ENCODE measurements at places on chromosomes 7 and 10. TPM values are rescaled to one million over a fixed set of nuclear protein-coding genes. Genes with fewer than 3 reads are reported as not detected.
A peak's percentile ranks its signal among the peaks of the same experiment; 100 is the strongest.

- no peak for DNase-seq
Observed at GRCh38 chr7:135519233-135519688, 9.4 kb upstream of the CNOT4 start.

- DNase-seq = peak; percentile 74
Observed at GRCh38 chr7:2680792-2681490, 7.1 kb upstream of the AMZ1 start.

GRCh38 chr10:126199221-126199998 lies 188.9 kb downstream of the ADAM12 start:
- DNase-seq = no peak

The TMEM60 gene
- 4.3 TPM for polyA plus RNA-seq

The SPAG6 gene
- polyA plus RNA-seq = 0.17 TPM

- peak; percentile 63 for DNase-seq
Observed at GRCh38 chr10:12333380-12334185, 15.8 kb upstream of the CAMK1D start.

The KLF14 gene
- 0.25 TPM for polyA plus RNA-seq

DNA sequence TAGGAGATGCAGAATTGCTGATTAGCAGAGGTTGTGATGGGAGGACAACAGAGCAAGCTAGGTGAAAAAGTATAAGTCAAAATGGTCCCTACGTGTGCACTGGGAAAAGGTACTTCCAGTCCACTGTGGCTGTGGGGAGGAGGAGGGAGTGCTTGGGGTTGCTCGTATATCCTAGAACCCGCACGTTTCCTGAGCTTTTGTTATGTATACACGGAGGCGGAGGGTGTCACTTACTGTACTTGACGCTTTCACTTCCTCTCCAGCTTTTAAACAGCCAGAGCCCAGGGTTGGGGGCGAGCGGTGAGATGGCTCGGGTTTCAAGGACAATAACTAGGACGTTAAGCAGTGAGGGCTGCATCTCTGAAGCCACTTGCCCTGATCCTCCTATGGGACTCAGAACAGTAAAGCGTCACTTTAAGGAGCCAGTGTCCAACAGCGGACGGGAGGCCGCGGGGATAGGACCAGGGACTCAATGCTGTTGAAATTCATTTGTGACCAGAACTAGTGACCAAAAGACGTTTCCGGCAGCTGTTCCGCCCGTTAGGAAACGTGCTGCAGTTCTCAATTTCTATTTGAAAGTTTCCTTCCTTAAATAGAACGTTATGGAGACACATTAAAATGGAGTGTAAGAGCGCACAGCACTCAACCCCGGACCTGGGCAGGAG lies 985 bp upstream of the ETV1 start:
- DNase-seq = peak; percentile 27

DNA sequence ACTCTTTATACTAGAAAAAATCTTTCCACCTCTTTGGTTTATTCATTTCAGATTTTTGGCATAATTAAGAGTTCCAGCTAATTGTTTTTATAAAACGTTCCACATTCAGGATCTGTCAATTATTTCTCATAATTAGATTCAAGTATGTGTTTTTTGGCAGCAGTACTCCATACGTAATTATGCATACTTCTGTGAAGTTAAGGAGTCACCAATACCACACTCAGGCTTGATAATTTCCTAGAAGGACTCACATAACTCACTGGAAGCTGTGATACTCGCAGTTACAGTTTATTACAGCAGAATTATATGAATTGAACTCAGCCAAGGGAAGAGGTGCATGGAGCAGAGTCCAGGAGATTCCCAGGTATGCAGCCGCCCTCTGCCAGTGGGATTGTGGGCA lies 290.5 kb upstream of the AKR1E2 start:
- DNase-seq = no peak

GRCh38 chr7:103962070-103962469 lies 27.4 kb downstream of the RELN start:
- DNase-seq = no peak

The BTBD16 gene
- polyA plus RNA-seq = not detected

GRCh38 chr7:138663725-138664710 lies 37.1 kb downstream of the SVOPL start:
- no peak for DNase-seq

DNA sequence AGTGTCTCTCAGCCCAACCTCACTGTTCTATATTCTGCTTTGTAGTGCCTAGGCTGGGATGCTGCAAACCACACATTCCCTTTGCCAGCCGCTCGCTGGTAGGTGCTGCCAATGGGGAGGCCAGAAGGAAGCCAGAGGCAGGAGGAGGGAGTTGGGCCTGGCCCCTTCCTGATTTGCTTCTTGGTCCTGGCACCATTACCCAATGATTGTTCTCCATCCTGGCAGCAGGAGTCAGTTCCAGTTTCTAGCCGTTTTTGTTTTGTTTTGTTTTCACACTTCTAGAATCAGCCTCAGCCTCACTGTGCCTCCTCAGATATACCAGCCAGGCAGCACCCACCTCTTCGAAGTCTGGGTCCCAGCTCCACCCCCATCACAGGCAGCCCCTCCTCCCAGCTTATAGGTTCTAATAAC lies 27.4 kb upstream of the LOXL4 start:
- DNase-seq = no peak

The SPDYE2B gene
- polyA plus RNA-seq = not detected

GRCh38 chr10:48466611-48467240 lies 138.1 kb downstream of the ARHGAP22 start:
- DNase-seq = no peak

DNA sequence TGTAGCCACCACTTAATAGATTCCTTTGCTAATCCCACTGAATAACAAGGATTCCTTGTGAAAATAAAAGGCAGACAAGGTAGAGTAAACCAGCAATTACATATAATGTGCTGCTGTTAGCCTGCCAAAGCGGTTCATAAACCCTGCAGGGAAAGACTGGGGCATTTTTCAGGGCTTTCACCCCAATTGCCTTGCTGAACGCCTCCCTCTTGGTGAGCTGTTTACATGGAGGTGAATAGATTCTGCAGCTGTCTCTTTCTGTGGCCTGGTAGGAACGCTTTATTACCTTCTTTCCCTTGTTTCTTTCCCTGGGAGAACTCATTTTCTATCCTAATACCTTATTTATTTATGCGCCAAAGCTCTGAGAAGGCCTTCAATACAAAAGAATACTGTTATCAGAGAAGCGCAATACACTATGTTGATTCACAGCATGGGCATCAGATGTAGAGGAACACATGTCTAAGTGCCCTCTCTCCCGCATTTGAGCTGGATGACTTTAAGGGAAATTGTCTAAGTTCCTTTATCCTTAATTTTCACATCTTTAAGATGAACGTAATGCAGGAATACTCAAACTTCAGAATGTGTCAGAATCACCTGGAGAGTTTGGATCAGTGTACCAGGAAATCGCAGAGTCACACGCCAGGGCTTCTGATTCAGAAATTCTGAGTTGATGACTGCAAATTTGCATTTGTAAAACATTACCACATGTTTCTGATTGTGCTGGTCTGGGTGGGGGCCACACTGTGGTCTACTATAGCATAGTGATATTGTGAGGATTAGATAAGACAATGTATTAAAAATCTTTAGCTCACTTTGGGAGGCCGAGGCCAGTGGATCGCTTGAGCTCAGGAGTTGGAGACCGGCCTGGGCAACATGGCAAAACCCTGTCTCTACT lies 1203.8 kb downstream of the SORCS3 start:
- no peak for DNase-seq

The MUC3A gene
- not detected for polyA plus RNA-seq

The MMRN2 gene
- 1.0 TPM for polyA plus RNA-seq

- DNase-seq = no peak
Observed at GRCh38 chr7:150412016-150412415, 32.9 kb downstream of the ZNF775 start.

GRCh38 chr10:75210282-75211006 lies at the start of gene VDAC2:
VDAC2 (plus strand) TSS chr10:75210796; CDS start chr10:75211159, 363 bp downstream.
- peak; percentile 99 for DNase-seq

The ETV1 gene
- polyA plus RNA-seq = not detected

The EBF3 gene
- polyA plus RNA-seq = not detected

DNA sequence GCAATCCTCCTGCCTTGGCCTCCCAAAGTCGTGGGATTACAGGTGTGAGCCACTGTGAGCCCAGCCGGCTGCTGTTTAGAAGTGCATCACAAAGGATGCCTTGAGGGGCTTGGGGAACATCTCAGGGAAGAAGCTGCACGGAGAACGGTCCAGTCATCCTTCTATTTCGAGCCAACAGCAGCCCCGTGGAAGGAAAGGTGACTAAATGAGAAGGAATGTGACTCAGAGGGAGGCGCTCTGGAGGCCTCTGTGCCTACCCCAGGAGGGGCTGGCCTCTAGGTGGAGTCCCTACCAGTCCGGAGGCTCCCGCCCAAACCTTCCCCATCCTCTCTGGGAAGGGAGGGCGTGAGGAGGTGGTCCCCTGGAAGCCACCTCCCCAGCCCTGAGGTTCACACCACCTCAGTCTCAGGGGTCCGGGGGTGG lies 76.2 kb downstream of the CTBP2 start:
- no peak for DNase-seq

- DNase-seq = no peak
Observed at GRCh38 chr10:103839519-103839871, 15.9 kb downstream of the SH3PXD2A start.

DNA sequence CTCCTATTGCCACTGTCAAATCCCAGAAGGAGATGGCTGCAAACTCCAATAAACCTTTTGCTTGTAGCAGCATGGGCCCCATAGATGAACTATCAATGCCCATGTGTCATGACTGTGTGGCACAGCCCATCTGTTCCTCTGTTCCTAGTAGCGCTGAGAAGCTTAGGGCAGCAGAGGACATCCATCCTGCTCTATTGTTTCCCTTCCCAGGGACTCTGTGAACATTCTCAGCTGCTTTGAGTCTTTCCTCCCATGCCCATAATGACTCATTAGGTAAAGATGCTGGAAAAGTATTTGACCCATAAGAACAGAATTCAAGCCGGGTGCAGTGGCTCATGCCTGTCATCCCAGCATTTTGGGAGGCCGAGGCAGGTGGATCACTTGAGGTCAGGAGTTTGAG lies 28.3 kb downstream of the STMP1 start:
- no peak for DNase-seq

- no peak for DNase-seq
Observed at GRCh38 chr7:131300572-131301466, 26.9 kb upstream of the MKLN1 start.

- no peak for DNase-seq
Observed at GRCh38 chr10:128018691-128019090, 107.5 kb downstream of the MKI67 start.

DNA sequence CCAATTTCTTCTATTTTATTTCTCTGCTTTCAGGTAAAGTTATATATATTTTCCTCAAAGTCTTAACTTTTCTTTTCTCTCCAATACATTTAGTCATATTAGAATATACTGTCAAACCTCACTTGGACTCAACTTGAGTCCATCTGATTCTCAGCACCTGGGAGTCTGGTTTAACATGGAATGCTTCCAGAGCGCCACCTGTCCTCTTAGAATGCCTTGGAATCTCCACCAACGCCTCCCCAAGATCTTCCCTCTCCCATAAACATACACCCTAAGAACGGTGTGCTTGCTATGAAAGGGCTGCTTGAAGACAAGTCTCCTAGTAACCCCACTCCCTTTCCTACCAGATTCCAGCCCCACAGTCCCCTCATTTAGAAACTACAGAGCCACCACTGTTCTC lies 229.1 kb upstream of the MKLN1 start:
- DNase-seq = no peak

GRCh38 chr7:101245147-101245668 lies 327 bp upstream of the FIS1 start:
- DNase-seq = no peak

DNA sequence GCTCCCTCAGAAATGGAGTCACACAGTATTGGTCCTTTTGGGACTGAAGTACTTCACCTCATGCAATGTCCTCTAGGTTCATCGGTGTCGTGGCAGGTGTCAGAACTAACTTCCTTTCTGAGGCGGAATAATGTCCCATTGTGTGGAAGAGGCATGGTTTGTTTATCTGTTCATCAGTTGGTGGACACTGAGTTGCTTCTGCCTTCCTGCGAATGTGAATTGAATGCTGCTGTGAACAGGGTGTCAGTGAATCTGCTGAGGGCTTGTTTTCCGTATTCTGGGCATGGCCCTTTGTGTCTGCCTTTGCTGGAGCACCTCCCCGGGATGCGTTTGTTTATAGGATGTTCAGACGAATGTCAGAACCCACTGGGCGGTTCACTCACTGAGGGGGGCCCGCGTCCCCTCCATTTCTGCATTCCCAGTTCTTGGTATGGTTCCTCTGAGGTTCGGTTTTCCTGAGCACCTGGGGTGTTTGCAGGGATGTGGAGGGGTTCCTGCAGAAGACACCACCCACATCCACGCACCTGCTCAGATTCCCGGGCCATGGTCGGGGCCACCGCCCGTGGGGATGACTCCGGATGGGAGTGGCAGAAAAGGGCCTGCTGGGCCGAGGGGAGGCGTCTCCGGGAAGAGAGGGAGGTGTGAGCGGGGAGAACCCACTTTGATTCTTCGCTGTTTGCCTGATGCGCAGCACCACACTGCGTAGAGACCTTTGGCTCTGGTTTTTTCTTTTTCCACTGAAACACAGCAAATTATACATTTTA lies 33.1 kb downstream of the CHST12 start:
- no peak for DNase-seq

DNA sequence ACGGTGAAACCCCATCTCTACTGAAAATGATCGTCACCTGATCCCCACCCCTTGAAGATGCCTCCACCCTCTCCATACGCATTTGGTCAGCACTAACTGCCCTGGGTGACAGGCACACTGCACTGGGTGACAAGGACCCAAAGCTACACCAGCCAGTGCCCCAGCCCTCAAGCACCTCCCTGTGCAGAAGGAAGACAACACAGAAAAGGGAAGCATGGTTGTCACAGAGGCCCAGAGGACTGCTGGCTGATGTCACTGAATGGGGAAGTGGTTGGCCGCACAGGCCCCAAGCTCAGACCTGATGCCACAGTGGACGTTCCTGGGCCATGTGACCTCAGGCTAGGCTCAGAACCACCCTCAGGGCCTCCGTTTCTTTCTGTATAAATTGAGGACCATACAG lies 4.2 kb upstream of the PILRA start:
- DNase-seq = peak; percentile 95

GRCh38 chr10:70803775-70804420 lies 11.8 kb upstream of the SGPL1 start:
- no peak for DNase-seq

- DNase-seq = no peak
Observed at GRCh38 chr7:43791665-43792064, 33.2 kb downstream of the BLVRA start.

The INMT gene
- 0.13 TPM for polyA plus RNA-seq

The AGMO gene
- not detected for polyA plus RNA-seq

The ANKRD2 gene
- polyA plus RNA-seq = not detected

The TEX47 gene
- polyA plus RNA-seq = not detected

DNA sequence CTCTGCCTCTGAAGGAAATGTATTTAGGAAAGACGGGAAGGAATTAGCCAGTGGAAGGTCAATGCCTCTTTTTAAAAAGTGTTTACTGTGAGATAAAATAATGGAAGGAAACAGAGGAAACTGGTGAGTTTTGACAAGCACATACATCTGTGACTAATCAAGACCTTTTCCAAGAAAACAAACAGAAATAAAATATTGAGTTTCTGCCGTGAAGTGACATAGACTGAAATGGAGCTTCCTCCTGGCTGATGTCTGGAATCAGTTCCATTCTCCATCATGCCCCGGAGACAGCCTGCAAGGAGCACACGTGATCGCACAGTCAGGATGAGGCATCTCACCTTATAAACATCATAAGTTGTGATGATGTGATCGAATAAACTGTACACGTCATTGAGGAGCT lies 30.7 kb downstream of the TECTB start:
- DNase-seq = no peak
